ENCODE measurements at places on chromosomes 1 and 21.

GRCh38 chr1:225724251-225724650 is 53.4 kb upstream of the SRP9 start:
- DNase-seq, result no peak

DNA sequence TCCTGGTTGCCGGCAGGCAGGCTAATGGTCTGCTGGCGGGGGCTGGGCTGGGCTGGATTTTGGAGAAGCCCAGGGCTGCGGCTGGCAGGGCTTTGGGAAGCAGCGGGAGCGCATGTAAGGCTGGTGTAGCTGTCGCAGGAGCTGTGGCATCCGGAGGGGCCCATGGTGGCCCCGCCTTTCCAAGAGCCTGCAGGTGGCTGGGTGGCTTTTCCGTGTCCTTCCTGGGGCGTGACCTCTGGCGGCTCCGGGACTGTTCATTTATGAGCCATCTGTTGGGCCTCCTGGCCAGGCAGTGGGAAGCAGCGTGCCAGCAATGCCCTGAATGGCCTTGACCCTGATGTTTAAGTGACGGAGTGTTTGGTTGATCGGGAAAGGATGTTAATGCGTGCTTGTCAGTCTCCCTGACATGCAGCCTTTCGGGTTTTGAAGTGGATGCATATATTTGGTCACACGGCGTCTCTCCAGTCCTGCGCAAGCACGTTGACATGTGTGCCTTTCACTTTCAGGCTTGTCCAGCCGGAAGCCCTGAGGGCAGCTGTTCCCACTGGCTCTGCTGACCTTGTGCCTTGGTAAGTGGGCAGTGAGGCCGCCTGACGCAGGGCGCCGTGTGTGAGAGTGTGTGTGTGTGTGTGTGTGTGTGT is 38.5 kb downstream of the AGPAT3 start:
- DNase-seq, result peak; percentile 77

DNA sequence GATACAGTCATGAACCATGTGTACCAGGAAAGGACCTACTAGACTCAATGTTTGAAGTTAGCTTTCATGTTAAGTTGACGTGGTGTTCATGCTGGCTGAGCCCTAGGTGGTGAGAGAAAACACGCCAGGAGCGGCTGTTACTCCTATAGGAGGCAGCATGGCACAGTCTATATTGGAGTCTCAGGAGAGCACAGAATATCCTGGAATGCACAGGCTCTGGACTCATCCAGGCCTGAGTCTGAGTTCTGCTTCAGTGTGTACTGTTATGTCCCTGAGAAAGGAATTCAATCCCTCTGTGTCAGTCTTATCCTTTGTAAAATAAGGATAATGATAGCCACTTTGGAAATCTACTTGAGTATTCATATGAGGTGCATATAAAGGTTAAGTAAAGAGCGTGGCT is 41.2 kb downstream of the DPT start:
- DNase-seq, result peak; percentile 3

GRCh38 chr1:14599183-14599791 is 802 bp downstream of the KAZN start:
- no peak for DNase-seq

DNA sequence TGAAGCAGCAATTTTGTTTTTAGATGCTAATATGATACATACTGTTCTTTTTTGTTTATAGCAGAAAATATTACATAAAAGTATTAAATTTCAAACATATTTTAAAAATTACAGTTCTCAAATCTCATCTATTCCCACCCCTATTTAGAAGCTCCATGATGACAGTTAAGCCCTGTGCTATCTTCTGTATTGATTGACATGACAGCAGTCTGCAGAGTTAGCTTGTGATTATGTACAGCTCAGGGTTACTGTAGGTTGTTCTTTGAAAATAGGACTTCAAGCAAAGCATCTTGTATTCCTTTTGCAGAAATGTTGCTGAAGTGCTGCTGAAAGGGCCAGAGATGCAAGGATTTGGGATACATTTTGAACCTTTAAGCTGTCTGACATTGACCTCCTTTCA is 8.2 kb downstream of the GPSM2 start:
- DNase-seq, result no peak

GRCh38 chr1:218273762-218274479 is 11.2 kb upstream of the RRP15 start:
- DNase-seq, result no peak

- no peak for DNase-seq
Measured at GRCh38 chr1:111880881-111881837, 108.3 kb downstream of the KCND3 start.

DNA sequence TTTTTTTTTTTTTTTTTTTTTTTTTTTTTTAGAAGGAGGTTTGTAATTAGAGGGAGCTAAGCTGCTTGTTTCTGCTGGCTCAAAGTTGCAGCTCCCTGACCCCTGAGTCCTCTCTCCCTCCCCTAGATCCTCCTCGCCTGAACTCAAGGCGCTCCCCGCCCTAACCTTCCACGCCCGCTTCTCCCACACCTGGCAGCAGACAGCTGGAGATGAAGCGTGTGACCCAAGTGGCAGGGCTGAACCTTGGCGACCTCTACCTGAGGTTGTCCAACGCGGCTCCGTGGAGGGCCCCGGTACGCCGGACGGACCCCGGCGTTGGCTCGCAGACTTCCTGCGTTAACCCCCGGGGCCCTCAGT is 795 bp downstream of the NGF start:
- no peak for DNase-seq

All from dermis blood vessel endothelial cell (primary cell).